Glutamatergic neuron (in vitro differentiated cells): ENCODE measurements at places on chromosomes 6 and 20.

- DNase-seq, result no peak
These were observed 110.1 kb upstream of the GPR6 start for GRCh38 chr6:109867970-109868358.

- DNase-seq, result no peak
These were observed 204.2 kb upstream of the GMDS start for GRCh38 chr6:2449572-2449940.

DNA sequence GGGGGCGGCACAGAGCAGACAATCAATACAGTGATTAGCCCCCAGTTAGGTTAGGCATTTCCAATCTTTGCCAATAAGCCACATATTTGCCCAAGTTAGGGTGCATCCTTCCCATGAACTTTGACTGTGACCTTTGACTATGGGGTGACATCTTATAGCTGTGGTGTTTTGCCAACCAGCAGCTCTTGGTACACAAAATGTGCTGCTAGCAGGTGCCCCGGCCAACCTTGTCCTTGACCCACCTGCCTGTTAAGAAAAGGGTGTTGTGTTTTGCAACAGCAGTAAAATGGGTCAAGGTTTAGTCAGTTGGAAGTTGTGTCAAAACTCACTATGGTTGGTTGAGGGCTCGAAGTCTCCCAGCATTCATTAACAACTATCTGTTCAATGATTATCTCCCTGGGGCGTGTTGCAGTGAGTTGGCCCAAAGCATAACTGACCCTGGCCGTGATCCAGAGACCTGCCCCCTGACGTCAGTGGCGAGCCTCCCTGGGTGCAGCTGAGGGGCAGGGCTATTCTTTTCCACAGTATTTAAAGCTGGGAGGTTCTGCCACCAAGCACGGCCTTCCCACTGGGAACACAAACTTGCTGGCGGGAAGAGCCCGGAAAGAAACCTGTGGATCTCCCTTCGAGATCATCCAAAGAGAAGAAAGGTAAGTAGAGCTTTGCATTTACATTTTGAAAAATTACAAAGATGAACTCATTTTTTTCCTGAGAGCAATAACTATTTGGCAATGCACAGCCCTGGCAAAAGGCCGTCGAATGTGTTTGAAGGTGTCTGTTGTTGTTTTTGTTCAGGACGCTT is at the start of gene PCK1:
Gene PCK1 (plus strand): TSS at position 557 of the 802 bp plus-strand sequence. CDS start 302 bp downstream, outside the sequence.
- DNase-seq, result no peak

DNA sequence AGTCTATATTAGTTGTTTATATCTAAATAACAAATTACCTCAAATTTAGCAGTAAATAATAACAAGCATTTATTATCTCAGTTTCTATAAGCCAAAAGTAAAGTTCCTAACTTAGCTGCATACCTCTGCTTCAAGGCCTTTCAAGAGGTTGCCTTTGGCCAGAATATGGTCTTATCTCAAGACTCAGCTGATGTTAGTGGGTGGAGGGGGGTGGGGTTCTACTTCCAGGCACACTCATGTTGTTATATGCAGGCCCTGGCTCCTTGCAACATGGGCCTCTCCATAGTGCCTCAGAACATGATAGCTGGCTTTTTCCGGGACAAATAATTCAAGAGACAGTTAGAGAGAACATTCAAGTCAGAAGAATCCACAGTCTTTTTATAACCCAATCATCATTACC is 266.0 kb downstream of the ADGRB3 start:
- DNase-seq, result no peak

DNA sequence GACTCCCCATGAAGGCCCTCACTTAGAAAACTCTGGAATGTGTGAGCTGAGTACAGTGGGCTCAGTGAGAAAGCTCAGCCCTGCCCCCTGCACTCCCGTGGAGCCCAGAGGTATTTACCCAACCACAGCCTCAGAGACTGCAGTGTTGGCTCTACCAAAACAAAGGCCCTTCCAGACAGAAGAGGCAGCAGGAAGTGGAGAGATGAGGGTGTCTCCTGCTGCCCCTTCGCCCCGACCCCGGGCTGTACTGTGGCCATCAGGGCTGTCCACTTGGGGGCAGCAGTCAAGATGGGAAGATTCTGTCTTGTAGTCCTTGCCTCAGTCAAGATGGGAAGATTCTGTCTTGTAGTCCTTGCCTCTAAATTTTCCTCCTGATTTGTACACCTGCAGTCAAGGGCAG is 341.3 kb downstream of the TAF4 start:
- no peak for DNase-seq

DNA sequence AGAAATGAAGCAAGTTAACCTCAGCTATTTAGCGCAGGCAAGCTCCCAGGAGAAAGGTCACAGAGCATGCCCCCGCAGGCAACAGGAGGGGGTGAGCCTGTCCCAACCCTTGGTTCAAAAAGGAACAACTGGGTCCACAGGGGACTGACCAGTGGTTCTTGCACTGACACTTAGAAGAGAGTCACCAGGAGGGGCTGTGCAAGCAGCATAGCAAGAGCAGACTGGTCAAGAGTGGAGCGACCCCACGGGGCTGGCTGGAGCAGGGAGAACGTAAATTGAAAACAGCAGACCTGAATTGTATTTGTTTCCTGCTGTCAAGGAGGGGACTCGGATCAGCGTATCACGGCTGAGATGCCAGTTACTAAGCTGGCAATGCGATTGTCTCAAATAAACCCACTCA is 32.8 kb downstream of the GABRR1 start:
- peak; percentile 31 for DNase-seq

GRCh38 chr20:24720957-24721356 is 228.1 kb upstream of the CST7 start:
- DNase-seq, result no peak

DNA sequence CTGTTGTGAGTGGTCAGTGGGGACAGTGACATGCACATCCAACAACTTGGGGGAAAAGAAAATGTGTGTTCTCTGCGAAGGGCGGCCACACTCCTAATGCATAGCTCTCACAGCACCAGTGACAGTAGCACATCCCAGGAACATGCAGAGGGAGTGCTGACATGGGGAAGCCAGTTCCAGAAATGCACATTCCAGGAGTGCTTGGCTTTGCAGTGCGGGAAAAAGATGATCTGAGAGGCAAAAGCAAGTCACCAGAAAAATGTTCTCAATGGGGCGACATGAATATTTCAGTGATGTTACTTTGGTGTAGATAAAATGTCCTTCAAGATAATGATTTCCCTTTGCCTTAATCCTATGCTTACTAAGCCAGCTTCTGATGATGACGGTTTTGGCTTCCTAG is 42.9 kb upstream of the PDE10A start:
- no peak for DNase-seq

DNA sequence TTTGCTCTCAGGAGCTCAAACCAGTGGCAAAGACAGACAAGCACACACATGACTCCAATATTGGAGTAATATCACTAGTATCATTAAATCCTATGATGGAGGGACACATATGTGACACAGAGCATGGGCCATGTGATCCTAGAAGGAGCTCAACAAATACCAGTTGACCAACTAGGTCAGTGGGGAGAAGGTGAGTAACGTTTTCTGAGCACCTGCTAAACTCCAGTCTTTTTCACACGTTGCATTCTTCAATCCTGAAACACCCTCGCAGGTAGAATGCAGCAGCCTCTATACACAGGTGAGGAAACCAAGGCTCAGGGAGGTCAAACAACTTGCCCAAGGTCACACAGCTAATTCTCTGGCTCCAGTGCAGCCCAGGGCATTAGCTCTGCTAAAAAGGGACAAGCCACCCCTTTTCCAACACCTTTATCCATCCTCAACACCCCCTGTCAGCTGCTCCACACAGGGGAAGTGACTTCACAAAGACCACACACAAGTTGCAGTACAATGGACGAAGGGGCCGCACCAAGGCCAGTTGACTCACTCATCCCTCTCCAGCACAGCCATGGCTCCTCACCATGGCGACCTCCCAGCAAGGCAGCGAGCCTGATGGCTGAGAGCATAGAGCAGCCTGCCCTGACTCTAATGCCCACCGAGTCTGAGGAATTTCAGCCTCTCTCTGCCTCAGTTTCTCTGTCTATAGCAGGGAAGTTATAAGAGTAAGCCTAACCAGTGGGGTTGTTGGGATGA is 4.4 kb downstream of the CAPN11 start:
- DNase-seq, result no peak

- DNase-seq, result no peak
These were observed 166.9 kb upstream of the RNF24 start for GRCh38 chr20:4181956-4182945.

DNA sequence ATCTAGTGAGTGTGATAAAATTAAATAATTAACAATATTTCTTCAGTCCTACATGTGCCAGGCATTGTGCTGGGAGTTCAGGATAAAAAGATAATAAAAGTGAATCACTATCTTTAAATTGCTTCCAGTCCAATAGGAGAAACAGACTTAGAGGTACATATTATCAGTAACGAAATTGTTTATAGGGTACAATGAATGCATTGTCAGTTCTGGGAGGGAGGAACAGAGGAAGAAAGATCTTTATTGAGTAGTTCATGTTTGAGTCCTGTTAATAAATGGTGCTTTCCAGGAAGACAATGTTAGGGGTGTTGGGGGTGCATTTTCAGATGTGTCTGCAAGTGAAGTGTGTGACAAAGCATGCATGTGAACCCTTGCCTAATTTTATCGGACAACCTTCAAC is 183.1 kb downstream of the OGFRL1 start:
- no peak for DNase-seq

DNA sequence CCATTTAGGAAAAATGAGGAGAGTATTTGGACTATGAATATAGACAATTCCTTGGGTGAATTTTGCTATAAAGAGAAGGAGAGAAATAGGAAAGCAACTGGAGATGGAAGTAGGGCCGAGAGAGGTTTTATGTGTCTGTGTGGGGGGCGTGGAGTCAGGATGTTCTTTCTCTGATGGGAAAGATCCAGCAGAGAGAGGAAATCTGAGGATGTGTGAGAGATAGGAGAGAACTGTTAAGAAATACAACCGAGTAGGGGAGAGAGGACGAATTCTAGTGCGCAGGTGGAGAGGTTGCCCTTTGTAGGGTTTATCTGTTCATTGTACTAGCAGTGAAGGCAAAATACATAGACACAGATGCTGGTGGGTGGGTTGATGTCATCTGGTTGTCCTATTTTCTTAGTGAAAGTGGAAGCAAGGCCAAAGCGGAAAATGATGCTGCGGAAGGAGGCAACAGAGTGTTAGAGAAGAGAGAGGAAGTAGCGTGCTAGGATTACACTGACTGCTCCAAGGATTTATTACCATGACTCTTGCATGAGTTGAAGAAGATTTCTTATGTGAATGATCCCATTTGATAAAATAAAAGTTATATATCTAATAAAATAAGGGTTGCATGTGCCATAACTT is 57.7 kb downstream of the CLVS2 start:
- DNase-seq, result no peak

- DNase-seq, result no peak
These were observed 35.9 kb downstream of the PCSK2 start for GRCh38 chr20:17262786-17263185.

- peak; percentile 20 for DNase-seq
These were observed 962.9 kb upstream of the SLC35B3 start for GRCh38 chr6:9398071-9398766.

GRCh38 chr6:64330694-64331307 is 695.2 kb downstream of the PHF3 start:
- DNase-seq, result peak; percentile 93

DNA sequence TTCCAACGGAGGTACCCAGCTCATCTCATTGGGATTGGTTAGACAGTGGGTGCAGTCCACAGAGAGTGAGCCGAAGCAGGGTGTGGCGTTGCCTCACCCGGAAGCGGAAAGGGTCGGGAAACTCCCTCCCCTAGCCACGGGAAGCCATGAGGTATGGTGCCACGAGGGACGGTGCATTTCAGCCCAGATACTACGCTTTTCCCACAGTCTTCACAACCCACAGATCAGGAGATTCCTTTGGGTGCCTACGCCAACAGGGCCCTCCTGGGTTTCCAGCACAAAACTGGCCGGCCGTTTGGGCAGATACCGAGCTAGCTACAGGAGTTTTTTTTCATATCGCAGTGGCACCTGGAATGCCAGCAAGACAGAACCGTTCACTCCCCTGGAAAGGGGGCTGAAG is 46.9 kb downstream of the STXBP5 start:
- DNase-seq, result no peak

DNA sequence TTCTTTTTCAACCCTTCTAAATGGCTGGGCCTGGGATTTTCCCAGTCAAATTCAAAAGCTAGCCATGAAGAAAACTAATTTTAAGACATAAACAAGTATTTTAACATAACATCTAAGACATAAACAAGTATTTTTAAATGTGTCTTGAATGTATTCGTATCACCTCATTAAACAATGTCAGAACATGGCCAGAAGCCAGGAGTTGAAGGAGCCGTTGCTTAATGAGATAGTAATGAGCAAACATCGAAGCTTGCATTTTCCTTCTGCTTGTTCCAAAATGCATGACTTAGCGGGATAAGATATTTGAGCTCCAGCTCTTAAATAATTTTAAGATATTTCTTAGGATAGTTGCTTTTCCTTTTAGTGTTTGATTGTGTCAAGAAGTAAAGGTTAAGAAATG is 4.2 kb upstream of the RNF182 start:
- no peak for DNase-seq

- no peak for DNase-seq
These were observed 390.2 kb downstream of the TENT5A start for GRCh38 chr6:81362246-81362645.

DNA sequence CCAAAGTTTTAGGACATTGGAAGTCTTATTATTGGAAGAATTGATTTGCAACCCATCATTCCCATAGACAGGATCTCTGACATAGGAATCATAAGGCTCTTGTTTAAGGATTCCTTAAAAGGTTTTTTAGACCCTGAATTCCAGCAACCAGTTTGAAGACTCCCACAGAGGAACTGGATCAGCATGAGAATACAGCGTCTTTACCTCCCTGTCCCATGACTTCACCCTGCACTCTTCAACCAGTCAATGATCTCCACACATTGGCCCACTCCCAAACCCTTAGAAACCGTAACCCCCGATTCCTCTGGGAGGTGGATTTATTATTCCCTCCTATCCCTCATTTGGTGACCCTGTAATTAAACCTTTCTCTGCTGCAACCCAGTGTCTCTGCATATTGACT is 150.7 kb upstream of the PLCB4 start:
- DNase-seq, result no peak

- no peak for DNase-seq
These were observed 157.0 kb downstream of the SCML4 start for GRCh38 chr6:107666981-107667601.

- DNase-seq, result no peak
These were observed 81.3 kb downstream of the AK9 start for GRCh38 chr6:109609737-109610136.

GRCh38 chr6:17093686-17094085 is 8.2 kb upstream of the STMND1 start:
- peak; percentile 19 for DNase-seq
